AG04449 (cell line): ENCODE measurements at places on chromosomes 5 and 9.

- no peak for DNase-seq
Measured at GRCh38 chr9:115183436-115183835, 65.5 kb upstream of the TNC start.

GRCh38 chr5:173885475-173886010, 2.6 kb upstream of the CPEB4 start:
- DNase-seq = no peak

GRCh38 chr5:151086192-151086869, 5.5 kb upstream of the TNIP1 start:
- DNase-seq = no peak

DNA sequence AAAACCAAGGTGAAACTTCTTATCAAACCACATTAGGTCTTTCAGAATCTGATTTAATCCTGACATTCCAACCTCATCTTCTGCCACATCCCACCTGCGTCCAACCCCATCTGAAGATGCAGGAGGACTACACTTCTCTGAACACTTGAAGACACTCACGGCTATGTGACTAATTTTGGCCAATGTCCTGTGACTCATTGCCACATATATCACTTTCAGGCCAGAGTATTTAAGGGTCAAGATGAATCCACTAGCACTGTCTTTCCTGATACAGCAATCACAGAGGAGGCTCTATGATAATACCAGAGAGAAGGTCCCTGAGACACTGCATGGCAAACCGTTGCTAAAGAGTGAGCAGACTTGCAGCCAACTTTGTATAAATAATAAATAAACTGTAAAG, 323.4 kb downstream of the NR2F1-AS1 start:
- no peak for DNase-seq

- DNase-seq = no peak
Measured at GRCh38 chr5:82218374-82219156, 59.6 kb downstream of the RPS23 start.

DNA sequence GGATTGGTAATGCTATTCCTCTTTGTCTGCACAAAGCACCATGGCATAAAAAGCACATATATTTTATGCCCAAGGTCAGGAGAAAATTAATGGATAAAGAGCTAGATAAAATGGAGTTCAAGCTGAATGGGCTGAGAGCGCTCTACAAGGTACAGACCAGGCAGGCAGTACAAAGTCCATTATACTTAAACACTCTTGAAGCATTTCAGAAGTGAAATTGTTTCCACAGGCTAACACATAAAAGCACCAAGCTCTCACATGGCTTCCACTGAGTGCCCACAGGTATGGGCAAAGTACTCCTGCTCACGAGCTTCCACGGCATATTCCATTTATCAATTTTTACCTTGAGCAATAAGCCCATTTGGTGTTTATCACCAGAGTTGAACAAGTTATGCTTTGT, 771.2 kb upstream of the DMAC1 start:
- no peak for DNase-seq

- no peak for DNase-seq
Measured at GRCh38 chr5:140178482-140179116, 3.6 kb downstream of the CYSTM1 start.

DNA sequence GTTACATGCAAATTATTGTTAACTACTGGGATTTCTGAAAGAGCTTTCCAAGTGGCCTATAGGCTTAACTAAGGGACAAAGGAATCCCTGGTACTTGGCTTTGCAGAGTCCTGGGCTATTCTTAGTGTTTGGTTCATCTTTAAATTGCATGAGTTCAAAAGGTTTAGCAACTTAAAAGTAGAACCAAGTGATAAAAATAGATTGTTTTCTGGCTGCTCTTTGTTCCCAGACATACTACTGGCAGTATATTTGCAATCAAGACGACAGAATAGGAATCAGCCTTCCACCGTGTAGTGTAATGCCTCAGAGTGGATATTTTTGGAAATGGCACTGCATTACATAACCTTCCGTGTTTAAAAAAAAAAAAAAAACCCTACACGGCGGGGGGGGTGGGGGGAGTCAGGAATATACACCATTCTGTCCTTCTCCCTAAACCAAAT, 1.0 kb downstream of the NREP start:
- DNase-seq = no peak

- DNase-seq = no peak
Measured at GRCh38 chr9:125966959-125967711, 220.0 kb downstream of the PBX3 start.

- no peak for DNase-seq
Measured at GRCh38 chr5:66987126-66987525, 209.5 kb downstream of the CD180 start.

DNA sequence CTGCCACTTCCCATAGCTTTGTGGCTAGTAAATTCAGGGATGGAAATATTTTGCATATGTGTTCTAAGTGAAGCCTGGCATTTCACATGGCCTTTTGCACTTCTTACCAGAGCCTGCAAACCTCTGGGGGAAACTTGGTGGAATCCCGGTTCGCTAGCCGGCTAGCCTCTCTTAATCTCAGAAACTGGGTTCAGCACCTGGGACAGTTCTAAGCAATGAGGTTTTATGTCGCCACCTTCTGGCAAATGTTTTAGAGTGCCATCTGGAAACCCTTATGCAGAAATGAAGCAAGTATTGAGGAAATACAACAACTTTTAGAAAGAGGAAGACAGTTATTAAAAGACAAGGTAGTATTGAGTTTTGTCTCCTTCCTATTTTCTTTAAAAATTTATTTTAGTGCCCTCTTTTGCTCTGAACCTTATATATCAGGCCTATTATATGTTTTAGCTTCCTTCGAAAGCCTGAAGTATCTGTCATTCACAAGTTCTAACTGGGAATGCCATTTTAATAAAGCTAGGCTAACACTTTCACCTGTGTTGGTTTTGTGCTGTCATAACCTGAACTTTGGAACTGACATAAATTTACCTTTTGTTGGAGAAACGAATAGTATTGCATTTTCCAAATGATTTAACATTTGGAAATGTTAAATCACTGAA, 963 bp upstream of the HTR1A start:
- peak; percentile 2 for DNase-seq

- DNase-seq = no peak
Measured at GRCh38 chr9:34493972-34494535, 28.7 kb downstream of the ENHO start.

DNA sequence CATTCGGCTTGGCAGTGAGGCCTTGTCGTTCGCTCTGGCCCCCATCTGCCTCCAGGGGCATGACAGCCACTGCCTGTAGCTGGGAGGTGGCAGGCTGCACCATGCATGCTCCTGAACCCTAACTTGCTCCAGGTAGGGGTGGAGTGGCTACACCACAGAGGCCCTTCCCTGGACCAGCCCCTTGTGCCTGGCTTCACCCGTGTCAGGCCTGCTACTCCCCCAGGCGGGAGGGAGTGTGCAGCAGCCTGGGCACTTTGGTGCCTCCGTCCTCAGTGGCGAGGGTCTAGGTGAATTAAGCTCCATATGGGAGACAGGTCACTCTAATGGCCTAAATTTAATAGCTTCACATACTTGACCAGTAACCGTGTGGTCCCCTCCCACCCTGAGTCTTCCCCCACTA, 59.4 kb upstream of the LMX1B start:
- no peak for DNase-seq

DNA sequence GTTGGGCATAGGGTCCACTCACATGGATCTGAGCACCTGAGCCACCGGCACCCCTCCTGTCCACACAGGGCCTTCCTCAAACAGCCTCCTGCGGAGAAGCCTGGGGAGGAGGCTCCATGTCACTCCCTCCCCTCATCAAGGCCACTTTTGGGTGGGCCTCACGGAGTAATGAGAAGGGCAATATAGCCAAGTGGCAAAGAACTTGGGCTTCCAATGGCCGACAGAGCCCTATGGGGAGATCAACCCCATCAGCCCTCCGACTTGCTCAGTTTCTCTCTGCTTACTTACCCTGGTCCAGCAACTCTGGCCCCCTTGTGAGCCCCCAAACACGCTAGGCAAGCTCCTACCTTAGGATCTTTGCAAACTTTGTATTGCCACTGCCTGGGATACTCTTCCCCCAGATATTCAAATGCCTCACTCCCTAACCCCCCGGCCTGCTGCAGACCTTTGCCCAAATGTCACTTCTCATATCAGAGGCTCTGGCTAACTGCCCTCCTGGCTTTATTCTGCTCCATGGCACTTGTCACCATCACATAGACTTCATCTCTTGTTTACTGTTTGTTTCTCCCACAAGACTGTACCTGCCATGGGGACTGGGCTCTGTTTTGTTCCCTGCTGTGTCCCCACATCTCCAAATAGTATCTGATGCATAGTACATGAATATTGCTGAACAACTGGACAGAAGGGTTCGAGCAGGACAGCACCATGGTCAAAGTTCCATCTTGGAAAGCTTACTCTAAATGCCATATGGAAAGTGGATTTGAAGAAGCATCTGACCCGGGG, 220.8 kb downstream of the FSTL4 start:
- DNase-seq = no peak

DNA sequence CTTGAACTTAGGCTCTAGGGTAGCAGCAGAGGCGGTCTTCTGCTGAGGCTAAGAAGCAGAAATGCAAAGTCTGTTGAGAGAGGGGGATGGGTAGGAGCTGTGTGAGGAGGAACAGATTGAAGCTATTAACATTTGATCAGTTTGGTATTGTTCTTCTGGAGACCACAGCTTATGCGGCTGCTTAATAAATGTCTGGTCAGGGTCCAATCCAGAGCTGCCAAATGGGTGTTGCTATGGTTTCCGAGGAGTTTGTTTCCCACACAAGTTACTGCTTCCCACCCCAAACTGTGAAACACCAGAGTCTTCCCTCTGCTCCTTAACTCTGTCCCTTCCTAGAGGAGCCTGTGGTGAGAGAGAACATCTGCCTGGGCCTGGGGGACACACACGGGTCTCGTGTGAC, 142.2 kb upstream of the KLF4 start:
- no peak for DNase-seq

DNA sequence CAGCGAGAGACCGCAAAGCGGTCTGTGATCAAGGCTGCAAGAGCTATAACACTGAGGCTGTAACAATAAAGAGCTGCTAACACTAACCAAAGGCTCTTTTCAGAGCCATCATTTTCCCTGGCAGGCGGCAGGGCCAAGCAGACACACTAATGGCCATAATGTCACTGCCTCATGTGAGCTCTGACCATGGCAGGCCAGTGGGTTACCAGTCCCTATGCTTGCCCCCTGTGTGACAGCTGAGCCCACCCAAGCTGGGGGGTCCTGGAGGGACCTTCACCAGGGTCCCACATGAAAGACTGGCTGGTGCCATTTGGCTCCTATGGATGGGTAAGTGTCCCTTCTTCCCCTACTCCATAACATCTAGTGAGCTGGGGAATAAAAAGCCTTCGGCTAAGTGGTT, 29.6 kb upstream of the TESK1 start:
- DNase-seq = no peak

DNA sequence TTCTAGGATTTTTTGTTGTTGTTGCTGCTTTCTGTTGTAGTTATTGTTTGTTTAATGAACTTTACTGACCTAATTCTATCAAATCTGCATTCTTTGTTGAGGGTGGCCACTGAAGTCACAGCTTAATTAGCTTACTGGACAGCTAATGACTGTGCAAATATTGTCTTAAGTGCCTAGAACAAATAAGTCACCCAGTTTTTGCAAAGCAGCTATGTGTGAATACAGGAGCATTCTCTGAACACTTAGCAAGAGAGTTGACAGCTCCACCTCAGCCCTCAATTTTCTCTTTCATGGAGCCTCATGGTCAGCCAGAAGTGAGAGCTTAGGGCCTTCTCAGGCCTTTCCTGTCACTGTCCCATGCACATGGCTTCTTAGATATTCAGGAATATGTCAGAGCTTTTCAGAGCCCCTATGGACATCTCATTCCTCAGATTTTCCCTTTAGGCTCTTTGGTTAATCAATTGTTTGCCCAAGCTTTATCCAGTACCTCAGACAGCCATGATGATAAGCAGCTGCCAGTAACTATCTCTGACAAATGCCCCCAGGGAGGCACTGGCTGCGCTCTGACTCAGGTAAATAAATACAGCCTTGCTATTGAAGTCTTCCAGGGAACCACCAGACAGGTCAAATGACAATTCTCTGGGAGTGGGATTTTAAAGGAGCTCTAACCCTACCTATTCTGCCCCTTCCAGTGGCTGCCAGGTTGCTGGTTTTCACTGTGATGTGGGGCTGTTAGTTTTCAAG, 241.4 kb upstream of the IL12B start:
- no peak for DNase-seq

- DNase-seq = no peak
Measured at GRCh38 chr9:120344230-120344629, 235.7 kb downstream of the CDK5RAP2 start.

DNA sequence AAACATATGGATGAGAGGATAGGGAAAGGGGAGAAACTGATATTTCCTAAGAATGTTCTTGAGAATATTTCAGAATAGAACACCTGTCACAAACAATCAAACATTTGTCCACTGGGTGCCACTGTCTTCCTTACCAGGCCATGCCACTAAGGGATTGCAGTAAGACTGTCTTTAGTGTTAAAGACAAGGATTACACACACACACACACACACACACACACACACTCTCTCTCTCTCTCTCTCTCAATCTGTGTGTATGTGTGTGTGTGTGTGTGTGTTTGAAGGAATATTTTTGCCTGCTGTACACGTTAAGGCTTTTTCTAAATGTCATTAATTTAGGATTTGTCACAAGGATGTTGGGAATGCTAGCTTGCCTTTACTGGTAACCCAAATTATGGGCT, 54.4 kb downstream of the CCDC192 start:
- DNase-seq = no peak
